Smooth muscle cell of bladder (primary cell): ENCODE measurements at places on chromosomes 12 and 14. TPM values are rescaled to one million over a fixed set of nuclear protein-coding genes. Genes with fewer than 3 reads are reported as not detected.

KRT79 gene
- total RNA-seq = not detected in 2 replicates

RTL1 gene
- not detected in 2 replicates for total RNA-seq

IAPP gene
- not detected in 2 replicates for total RNA-seq

B4GALNT1 gene
- total RNA-seq = 0.55 and 0.85 TPM in 2 replicates
